ENCODE measurements at places on chromosomes 12 and 14. TPM values are rescaled to one million over a fixed set of nuclear protein-coding genes. Genes with fewer than 3 reads are reported as not detected.

MYF5 gene
- total RNA-seq: not detected

HOXC13 gene
- not detected for total RNA-seq

CCDC175 gene
- not detected for total RNA-seq

TAS2R42 gene
- total RNA-seq: not detected

GALNT16 gene
- 0.37 TPM for total RNA-seq

KCNH3 gene
- total RNA-seq: 0.12 TPM

ENDOU gene
- total RNA-seq: not detected

NOS1 gene
- total RNA-seq: not detected

PRDM4 gene
- 13.7 TPM for total RNA-seq

MDGA2 gene
- not detected for total RNA-seq

JDP2 gene
- total RNA-seq: 72.1 TPM

ERBB3 gene
- total RNA-seq: 0.39 TPM

SLC25A21 gene
- total RNA-seq: 0.44 TPM

NRL gene
- 0.75 TPM for total RNA-seq

SLC4A8 gene
- 0.06 TPM for total RNA-seq

HOXC6 gene
- not detected for total RNA-seq

KRT79 gene
- total RNA-seq: not detected

SYCP3 gene
- total RNA-seq: not detected

LRRK2 gene
- total RNA-seq: 5.8 TPM

IAPP gene
- not detected for total RNA-seq

LMNTD1 gene
- total RNA-seq: not detected

TIGAR gene
- 3.3 TPM for total RNA-seq

ESRRB gene
- total RNA-seq: not detected

PRH1 gene
- 3.9 TPM for total RNA-seq

PAPOLA gene
- total RNA-seq: 58.2 TPM

HOMEZ gene
- 6.7 TPM for total RNA-seq

NAB2 gene
- total RNA-seq: 40.6 TPM
